ENCODE measurements at places on chromosomes 11 and 22.

DNA sequence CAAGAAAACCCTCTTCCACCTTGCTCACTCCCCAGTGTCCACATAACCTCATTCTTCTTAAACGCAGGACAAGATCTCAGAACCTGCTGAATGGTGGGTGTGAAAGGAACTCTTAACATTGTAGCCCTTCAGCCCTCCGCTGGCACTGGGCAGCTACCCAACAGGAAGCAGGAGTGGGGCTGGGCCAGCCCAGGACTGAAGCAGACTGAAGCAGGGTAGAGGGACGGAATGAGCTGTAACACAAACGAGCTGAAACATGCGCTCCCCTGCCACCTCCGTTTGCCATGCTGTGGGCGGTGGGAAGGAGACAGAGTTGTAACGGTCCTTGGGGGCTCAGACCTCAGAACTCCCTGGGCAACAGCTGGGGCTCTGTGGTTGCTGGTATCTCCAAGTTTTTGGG lies 23.6 kb downstream of the NPAT start:
- no peak for DNase-seq

DNA sequence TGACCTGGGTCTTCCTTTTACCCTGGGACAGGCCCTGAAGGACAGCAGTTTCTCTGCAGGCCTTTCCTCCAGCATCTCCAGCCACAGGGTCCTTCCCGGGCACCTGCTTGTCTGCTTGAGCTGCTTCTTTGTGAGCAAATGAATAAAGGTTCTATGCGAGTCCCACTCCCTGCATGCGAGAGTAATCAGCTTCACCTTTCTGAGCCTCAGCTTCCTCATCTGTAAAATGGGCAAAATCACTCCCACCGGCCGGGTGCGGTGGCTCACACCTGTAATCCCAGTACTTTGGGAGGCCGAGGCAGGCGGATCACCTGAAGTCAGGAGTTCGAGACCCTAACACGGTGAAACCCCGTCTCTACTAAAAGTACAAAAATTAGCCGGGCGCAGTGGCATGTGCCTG lies 31.1 kb downstream of the IFT27 start:
- no peak for DNase-seq

- DNase-seq: no peak
Measured at GRCh38 chr11:776561-777287, 563 bp downstream of the GATD1 start.

- DNase-seq: no peak
Measured at GRCh38 chr11:115287266-115287665, 216.9 kb downstream of the CADM1 start.

DNA sequence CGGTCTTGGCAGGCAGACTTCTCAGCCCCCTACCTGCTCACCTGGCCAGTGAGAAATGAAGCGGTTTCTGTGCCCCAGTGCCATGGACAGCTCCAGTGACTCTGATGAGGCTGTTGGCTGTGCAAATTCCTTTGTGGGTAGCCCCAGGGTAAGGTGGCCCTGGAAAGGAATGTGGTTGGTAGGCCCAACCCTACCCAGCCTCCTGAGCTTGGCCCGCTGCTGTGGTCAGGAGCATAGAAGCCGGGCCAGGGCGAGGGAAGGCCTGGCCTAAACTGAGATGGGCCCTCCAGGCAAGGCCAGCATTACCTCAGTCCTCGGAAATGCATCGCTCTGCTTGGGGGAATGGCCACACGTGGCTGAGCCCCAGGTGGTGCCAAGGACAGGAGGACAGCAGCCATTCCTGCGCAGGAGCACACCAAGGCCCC lies 16.9 kb downstream of the DAGLA start:
- DNase-seq: no peak

DNA sequence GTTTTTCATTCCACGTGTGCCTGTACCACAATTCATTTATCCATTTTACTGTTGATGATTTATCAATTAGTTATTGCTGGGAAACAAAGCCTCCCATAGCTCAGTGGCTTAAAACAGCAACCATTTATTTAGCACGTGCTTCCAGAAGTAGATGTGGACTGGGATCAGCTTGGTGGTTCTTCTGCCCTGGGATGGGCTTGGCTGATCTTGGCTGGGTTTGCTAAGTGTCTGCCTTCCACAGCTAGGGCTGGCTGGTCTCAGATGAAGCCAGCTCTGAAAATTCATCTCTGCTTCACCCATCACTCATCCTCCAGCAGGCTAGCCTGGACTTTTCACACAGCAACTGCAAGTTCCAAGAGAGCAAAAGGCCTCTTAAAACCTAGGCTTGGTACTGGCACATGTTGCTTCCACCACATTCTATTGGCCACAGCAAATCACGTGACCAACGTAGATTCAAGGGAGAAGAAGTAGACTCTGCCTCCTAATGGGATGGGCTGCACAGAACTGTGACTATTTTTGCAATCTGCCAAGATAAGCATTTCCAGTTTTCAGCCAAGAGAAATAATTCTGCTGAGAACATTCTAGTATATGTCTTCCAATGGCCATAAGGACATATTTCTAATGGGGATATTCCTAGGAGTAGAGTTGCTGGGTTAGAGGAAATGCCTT lies 124.9 kb downstream of the MN1 start:
- no peak for DNase-seq

DNA sequence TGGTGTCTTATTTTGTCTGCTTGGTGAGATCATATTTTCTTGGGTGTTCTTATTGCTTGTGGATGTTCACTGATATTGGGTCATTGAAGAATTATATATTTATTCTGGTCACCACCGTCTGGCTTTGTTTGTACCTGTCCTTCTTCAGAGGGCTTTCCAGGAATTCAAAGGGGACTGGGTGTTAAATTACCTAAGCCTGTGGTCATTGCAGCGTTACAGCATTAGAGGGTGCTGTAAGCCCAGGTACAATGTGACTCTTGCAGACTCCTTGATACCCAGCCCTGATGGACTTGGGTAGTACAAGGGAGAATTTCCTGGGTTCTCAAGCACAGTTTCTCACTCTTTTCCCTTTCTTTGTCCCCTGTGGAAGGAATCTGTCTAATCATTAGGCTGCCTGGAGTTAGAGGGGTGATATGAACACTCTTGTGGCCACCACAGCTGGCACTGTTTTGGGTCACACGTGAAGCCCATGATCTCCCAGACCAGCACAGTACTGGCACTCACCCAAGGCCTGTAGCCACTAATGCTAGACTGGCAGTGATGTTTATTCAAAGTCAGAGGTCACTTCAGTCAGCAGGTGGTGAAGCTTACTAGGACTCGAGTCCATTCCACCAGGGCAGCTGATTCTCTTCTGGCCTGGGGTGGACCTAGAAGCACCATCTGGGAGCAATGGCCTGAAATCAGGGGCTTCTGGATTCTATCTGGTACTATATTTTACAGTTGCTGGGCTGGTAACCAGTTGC lies 56.1 kb upstream of the NARS2 start:
- DNase-seq: no peak

DNA sequence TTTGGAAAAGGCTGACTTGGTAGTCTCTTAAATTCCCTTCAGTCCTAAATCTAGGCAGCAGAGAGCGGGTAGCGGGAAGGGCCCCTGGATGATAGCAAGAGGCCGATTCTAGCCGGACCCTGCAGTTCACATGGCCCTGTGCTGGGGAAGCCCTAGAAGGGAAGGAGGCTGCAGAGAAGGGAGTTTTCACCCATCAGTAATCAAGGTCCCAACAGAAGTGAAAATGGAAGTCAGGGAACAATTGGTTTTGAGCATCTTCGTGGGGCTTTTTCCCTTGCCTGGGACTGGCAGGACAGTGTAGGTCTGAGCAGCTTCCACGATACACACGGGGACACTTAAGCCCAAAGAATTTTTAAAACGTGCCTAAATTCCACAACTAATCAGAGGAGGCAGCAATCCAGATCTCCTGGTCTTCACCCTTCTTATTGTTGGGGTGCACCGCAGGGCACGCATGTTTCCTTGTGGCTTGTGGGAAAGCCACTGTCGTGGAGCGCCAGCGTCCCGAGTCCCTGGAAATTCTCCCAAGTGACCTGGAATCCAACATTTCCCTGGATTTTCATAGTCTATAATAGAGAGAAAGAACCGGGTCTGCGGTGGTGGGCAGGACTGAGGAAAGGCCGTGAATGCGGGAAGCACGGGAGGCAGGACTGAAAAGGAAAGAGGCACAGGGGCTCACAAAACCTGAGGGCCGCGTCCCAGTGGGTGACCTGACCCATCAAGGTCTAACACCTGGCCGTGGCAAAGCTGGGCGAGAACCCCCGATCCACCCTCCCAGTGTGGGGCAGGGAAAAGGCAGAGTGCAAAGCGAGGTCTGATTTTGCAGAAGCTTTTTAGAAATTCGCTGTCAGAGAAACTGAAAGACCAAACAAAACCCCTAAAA lies 846 bp upstream of the OAF start:
- DNase-seq: no peak

DNA sequence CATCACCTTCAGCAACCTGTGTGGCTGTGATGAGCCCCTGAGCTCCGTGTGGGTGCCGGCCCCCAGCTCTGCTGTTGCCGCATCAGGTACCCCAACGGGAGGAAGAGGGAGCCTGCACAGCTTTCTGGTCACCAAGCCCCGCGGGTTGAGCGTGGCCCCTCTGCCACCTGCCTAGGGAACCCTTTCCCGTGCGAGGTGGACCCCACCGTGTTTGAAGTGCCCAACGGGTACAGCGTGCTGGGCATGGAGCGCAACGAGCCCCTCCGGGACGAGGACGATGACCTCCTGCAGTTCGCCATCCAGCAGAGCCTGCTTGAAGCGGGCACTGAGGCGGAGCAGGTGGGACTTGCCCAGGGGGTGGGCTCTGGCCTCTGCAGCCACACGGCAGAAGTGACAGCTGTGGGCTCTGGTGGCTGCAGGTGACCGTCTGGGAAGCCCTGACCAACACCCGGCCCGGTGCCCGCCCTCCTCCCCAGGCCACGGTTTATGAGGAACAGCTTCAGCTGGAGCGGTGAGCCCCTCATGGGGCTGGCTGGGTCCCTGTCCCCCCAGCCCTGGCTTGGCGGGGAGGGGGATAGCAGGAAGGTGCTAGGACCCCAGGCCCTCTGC lies 1.9 kb upstream of the SSH3 start:
- no peak for DNase-seq

- DNase-seq: no peak
Measured at GRCh38 chr11:65066805-65067291, 8.5 kb upstream of the NAALADL1 start.

DNA sequence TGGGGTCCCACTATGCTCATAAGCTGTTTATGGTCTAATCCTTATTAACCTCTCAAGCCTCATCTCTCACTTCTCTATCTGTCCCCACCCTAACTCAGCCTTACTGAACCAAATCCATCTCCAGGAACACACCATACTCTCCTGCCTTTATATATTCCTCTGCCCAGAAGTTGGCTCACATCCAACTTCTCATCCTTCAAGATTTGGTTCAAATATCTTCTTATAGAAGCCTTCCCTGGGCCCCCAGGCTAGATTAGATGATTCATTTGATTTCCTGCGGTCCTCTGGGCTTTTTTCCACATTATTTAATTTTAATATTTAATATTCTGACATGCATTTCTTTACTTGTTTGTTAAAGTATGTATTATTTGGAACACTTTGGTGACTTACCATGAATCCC lies 23.2 kb downstream of the MEI1 start:
- DNase-seq: no peak

DNA sequence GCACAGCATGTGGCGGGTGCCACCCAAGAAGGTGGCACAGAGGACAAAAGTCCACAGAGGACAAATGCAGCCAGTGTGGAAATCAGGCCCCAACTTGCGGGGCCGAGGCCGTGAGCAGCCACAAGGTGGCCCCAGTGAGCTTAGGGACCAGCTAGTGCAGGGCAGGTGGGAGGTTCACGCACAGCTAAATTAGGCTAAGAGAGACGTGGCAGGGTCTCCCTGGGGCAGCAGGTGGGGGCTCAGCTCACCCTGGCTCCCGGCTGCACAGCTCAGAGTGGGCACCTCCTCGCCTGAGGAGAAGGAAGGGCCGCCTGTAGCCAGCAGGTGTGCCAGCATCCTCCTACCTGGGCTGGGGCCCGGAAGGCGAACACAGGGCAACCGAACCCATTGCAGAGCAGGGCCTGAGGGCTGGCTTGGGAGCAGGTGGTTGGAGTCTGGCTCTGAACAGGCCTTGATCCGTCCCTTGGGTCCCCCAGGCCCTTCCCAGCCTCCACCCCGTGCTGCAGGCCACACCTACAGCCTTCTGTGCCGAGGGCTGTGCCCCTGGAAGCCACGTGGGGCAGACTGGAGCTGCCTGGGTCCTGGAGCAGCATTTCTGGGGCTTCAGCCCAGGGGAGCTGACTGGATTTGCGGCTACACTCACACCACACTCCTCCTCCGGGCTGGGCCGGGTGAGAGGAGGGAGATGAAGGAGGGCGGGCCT lies 26.1 kb upstream of the CELSR1 start:
- peak; percentile 71 for DNase-seq

- no peak for DNase-seq
Measured at GRCh38 chr22:28414913-28415312, 264.7 kb downstream of the TTC28 start.

DNA sequence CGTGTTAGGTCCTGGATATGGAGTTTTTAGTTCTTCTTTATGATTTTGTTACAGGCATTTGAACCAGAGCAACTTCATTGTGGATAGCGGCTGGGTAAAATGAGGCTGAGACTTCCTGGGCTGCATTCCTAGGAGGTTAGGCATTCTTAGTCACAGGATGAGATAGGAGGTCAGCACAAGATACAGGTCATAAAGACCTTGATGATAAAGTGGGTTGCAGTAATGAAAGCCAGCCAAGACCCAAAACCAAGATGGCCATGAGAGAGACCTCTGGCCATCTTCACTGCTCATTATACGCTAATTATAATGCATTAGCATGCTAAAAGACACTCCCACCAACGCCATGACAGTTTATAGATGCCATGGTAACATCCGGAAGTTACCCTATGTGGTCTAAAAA lies 23.4 kb upstream of the CLMP start:
- DNase-seq: no peak

GRCh38 chr11:12674571-12674935 lies 332 bp downstream of the TEAD1 start:
- DNase-seq: no peak

GRCh38 chr11:70193411-70194292 lies 9.4 kb upstream of the FADD start:
- no peak for DNase-seq

DNA sequence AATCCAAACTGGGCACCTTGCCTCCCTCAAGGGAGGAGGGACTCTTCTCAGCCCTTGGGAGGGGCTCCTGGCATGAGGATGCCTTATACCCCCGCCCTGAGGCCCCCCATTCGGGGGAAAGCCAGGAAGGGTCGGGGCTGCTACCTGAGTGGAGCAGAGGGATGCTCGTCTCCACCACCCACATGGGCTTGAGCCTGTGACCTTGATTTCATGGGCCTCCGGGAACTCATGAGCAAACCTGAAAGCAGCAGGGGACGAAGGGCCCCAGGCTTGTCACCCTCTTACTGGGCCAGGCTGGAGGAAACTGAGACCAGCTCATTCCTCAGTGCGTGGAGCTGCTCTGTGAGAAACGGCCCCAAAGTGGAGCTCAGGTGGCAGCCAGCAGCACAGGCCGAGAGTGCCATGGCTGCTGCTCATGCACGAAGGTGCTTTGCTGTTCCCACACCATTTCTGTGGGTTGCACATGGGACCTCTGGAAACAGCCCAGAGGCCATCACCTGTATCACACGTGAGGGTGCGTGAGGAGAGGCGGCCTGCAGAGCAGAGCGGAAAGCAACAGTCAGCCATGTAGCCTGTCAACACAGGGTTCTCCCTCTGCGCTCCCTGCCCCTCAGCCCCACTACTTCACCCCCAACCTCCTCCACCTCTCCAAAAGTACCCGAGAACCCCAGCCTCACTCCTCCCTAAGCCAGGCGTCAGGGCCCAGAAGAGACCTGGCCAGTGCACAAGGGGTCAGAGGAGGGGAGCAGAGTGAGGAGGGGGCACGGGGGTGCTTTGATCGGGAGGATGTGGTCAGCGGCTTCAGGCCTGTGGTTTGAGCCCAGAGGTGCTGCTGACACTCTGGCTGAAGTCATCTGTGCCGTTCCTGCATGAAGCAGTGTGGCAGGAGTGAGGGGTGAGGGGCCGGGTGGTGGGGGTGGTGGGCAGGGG lies 14.1 kb upstream of the IL2RB start:
- no peak for DNase-seq

GRCh38 chr22:40441761-40442390 lies 71.5 kb downstream of the SGSM3 start:
- DNase-seq: no peak
